ENCODE measurements at places on chromosomes 4 and X.

GRCh38 chrX:95325185-95325584 is 1359.5 kb upstream of the DIAPH2 start:
- DNase-seq, result no peak

- DNase-seq, result peak; percentile 36
These were observed 15.2 kb downstream of the ADRA2C start for GRCh38 chr4:3781193-3781886.

DNA sequence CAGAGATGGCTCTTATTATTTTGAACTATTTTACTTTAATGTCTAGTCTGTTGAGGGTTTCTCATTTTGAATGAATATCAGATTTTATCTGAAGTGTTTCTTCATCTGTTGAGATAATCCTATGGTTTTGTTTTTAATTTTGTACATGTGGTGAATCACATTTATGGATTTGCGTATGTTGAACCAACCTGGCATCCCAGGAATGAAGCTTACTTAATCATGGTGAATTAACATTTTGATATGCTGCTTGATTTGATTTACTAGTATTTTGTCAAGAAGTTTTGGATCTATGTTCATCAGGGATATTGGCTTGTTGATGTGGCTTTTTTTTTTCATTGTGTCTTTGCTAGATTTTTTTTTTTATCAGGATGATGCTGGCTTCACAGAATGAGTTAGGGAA is 2390.9 kb downstream of the PCDH7 start:
- DNase-seq, result no peak

- DNase-seq, result no peak
These were observed 56.0 kb upstream of the STPG2 start for GRCh38 chr4:98199247-98199646.

DNA sequence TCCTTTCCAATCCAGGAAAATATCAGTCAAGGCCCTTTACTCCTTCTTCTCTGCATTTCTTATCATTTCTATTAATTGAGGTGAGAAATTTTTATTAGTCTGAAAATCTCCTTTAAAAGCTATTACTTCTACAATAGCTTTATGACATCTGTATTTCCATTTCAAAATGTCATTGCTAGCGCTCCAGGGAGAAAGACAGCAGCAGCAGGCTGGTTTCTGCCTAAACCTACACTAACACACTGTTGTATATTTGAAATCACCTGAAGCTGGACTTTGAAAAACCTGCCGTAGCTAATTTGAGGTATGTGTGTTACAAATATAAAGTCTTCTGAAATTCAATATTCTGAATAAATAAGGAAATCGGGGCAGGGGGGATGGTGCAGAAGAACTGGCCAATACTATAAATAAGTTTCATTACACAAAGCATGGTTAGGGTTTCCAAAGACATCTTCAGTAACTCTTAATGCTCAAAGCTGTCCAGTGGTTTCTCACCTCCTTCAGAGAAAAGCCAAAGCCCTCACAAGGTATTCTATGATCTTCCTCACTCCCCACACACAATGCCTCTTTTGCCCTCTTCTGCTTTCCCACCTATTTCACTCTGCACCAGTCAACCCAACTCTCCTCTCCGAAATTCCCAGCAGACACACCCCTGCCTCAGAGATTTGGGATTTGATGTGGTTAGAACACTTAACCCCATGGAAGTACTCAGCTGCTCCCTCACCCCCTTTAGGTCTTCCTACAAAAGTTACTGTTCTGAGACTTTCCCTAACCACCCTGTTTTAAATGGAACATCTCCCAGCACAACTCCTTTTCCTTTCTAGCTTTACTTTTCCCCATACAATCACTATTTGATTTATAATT is 122.7 kb downstream of the PPP3CA start:
- DNase-seq, result no peak

DNA sequence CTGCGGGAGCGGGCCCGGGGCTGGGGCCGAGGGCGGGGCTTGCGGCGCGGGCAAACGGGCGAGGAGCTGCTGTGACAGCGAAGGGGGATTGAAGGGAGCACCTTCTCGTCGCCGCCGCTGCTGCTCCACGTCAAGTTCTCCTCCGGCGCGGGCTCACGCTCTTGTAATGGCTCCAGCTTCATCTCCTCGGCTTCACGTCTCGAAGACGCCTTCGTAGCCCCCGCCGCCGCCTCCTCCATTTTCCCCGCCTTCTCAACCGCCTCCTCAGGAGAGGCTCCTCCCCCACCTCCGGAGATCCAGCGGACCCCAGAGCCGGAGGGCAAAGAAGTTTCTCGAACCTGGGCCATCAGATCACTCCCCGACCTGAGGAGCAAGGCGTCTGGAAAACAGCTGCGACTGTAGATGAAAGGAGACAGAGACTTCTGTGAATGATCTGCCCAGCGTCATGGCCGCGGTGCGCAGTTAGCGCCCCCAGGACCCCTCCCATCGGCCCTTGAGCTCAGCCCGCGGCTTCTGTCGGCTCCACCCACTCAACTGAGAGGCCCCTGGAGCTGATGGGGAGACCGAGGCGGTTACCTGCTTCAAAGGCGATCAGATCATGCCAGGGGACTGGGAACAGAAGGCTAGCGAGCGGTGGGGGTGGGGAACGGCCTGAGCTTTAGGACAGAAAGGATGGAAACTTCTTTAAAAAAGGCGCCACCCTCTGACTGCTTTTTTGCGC is 895 bp downstream of the USP51 start:
- DNase-seq, result peak; percentile 78

DNA sequence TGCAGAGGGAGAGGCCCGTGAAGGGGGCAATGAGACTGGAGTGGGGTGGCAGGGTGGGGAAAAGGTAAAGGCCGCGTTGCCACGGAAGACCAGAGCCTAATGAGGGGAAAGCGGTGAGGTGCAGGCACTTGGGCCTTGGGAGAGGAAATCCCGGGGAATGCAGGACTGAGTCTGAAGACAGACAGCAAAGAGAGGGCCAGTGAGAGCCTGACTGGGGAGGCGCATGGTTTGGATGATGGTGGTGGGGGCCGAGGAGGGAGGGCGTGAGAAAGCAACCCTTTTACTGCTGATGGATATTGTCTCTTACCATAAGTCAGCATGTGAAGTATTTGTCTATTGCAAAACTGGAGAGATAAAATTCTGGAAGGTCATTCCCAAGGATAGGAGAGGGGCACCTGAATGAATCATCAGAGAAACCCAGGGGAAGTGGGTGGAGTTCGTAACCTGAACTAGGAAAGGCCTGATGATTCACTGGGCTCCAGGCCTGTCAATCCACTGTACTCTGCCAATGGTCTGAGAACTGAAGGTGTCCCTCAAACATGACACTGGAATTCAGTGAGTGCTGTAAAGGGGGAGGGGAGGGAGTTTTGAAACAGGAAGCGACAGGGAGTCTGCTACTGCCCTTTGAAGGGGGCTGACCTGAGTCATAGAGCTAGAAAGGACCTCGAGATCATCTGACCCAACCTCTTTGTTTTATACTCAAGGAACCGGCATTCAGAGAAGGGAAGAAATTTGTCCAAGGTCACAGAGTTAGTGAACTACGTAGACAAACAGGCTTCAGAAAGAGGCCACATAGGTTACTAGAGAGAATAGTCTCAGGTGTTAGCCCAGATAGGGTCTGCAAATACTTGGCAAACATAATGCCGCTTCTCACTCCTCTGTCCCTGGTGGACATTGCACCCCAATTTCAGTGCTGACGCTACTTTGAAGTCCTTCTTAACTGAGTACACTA is 52.2 kb downstream of the NALF2 start:
- DNase-seq, result no peak

DNA sequence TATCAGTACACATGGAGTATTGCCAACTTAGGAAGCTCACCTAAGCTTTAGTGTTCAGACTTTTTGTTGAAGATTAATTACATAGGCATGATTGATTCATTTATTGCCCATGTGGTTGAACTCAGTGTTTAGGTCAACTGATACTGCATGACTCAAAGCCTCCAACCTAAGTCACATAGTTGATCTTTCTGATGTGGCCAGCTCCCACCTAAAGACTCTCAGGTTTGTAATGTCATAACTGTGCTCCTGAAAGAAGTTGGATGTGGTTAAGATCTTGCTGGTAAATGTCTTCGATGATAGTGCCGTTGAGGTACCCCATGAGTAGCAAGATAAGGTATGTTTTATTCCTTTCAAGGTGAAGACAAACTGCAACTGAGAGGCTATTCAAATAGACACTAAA is 192.5 kb downstream of the EDA start:
- no peak for DNase-seq

GRCh38 chr4:163404580-163404979 is 60.9 kb downstream of the NPY5R start:
- no peak for DNase-seq

- no peak for DNase-seq
These were observed 16.7 kb downstream of the LGI2 start for GRCh38 chr4:25013756-25014661.

DNA sequence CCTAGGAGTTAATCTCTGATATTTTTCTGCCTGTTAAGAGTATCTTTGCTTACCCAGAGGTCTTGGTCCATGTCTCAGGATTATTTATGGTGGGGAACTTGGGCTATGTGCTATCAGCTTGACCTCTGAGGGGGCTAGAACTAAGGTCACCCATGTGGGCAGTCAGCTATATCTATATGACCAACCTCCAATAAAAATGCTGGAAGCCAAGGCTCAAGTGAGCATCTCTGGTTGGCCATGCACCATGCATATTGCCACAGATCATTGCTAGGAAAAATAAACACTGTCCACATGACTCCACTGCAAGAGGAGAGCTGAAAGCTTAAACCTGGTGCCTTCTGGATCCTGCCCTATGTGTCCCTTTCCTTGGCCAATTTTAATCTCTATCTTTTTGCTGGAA is 196.5 kb upstream of the SLC7A11 start:
- DNase-seq, result no peak

Data from erythroblast (primary cell).